ENCODE measurements at places on chromosomes 1 and 21.

- no peak for DNase-seq
Observed at GRCh38 chr1:28159243-28159642, 17.2 kb downstream of the PTAFR start.

- no peak for DNase-seq
Observed at GRCh38 chr1:224054012-224054411, 59.9 kb upstream of the FBXO28 start.

DNA sequence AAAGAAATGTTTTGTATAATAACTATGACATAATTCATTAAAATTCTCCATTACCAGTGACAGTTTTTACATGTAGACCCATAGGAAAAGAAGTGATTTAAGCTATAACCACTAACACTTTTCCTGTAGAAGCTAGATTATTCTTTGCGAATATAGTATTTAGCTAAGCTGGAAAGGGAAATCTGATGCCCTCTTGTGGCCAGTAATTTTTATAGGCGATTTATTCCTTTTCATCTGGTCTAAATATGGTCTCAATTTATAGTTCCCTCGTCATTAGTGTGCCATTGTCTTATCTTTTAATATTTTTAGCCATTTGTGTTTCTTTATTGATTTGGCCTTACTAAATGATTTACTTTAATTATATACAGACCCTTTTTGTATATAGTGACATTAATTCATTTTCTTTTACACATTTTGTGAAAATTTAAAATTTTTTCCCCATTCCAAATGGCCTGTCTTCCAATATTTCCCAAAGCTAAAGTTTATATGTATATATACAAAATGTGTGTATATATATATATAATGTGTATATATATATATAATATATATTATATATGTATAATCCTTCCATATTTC, 26.7 kb downstream of the BTG3 start:
- DNase-seq, result peak; percentile 27

- DNase-seq, result no peak
Observed at GRCh38 chr21:36817732-36818450, 119.0 kb downstream of the SIM2 start.

GRCh38 chr1:89005286-89006151, 13.1 kb upstream of the KYAT3 start:
- no peak for DNase-seq

- DNase-seq, result no peak
Observed at GRCh38 chr1:116874733-116875249, 34.9 kb upstream of the PTGFRN start.

- DNase-seq, result no peak
Observed at GRCh38 chr1:115753830-115754229, 14.7 kb downstream of the CASQ2 start.

DNA sequence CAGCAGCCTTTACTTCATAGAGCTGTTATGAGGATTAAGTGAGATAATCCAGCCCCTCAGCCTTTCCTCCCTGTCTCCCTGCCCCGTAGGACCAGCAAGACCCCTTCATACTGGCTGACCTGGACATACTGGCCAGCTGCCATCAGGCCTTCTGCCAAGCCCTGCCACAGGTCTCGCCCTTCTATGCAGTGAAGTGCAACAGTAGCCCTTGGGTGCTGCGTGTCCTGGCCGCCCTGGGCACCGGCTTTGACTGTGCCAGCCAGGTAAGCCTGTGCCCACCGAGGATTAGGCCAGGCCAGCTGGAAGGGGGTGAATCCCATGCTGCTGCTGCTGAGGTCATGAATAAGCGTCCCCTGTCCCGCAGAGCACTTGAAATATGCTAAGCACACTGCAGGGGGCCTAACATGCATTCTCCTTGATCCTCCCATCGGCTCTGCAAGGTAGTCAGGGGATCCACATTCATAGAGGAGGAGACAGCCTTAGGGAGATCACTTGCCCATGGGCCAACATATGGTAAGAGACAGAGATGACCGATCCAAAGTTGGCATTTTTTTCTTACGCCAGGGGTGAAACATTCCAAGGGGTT, 73.3 kb upstream of the TINAGL1 start:
- DNase-seq, result no peak

GRCh38 chr1:178495158-178495557, 1.6 kb downstream of the CLEC20A start:
- no peak for DNase-seq

DNA sequence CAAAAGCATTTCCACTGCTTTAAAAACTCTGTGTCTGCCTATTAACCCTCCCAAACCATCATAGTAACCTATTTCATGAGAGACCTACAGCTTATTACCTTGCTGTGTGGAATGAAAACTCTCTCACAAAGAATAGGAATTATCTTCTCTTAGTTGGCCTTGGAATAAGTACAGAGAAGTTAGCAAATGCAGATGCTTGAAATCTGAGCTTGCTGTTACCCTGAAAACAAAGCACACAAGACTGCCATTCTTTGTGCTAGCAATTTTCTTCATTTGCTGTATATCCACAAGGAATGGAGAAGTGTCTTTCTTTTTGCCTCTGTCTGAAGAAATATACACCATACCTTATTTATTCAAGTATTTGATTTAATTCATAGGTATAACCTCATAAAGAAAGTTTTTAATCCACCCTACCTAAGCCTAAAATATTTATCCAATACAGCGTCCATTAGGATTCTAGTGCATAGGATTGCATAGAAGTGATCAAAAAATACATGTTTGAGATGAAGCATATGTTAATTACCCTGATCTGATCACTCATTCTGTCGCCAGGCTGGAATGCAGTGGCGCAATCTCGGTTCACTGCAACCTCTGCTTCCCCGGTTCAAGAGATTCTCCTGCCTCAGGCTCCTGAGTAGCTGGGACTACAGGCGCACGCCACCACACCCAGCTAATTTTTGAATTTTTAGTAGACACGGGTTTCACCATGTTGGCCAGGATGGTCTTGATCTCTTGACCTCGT, 451.1 kb downstream of the LTN1 start:
- DNase-seq, result no peak

DNA sequence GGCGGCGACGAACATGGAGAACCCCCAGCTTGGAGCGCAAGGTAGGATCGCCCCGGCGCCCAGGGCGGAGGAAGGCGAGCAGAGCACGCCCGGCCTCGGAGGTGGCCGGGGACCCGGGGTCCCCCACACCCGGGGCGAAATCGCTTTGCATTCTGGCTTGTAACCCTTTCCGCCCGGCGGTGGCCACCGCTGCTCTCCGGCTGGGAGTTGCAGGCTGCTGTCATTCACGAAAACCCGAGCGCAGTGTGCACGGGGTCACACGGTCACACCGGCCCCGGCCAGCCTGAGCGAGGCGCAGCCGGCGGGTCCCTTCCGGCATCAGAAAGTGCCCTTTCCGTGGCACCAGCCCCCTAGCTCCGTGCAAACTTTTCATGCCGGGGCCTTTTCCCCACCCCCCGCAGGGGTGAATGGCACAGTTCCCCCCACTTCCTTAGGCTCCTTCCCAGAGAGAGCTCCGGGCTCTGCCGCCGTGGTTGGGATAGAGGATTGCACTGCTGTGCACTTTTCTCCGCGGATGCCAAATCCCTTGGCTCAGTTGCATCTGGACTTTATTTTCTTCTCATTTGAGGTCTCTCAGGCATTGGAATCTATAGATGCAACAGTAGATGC, 802 bp downstream of the KAZN start:
- peak; percentile 51 for DNase-seq

- DNase-seq, result no peak
Observed at GRCh38 chr21:43775190-43775589, 918 bp downstream of the CSTB start.

DNA sequence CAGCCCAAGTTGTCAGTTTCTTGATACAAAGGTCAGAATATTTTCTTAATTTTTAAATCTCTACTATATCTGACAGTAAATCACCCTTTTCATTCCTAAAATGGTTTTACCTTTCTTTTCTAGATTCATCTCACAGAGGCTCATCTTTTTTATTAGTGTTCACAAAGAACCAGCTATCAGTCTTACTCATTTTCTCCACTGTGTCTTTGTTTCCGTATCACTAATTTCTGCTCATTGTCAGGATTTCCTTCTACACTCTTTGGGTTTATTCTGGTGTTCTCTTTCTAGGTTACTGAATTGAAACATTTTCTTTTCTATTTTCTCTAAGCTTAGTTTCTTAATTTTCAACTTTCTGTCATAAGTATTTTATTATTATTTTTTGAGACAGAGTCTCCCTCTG, 8.7 kb downstream of the AGPAT3 start:
- peak; percentile 38 for DNase-seq

GRCh38 chr1:3244927-3245315, 175.9 kb downstream of the PRDM16 start:
- DNase-seq, result no peak

GRCh38 chr1:201487742-201488141, 18.8 kb upstream of the PHLDA3 start:
- DNase-seq, result no peak

- no peak for DNase-seq
Observed at GRCh38 chr1:7267493-7267892, 482.2 kb downstream of the CAMTA1 start.

GRCh38 chr21:26743524-26743923, 101.7 kb downstream of the ADAMTS1 start:
- DNase-seq, result no peak

DNA sequence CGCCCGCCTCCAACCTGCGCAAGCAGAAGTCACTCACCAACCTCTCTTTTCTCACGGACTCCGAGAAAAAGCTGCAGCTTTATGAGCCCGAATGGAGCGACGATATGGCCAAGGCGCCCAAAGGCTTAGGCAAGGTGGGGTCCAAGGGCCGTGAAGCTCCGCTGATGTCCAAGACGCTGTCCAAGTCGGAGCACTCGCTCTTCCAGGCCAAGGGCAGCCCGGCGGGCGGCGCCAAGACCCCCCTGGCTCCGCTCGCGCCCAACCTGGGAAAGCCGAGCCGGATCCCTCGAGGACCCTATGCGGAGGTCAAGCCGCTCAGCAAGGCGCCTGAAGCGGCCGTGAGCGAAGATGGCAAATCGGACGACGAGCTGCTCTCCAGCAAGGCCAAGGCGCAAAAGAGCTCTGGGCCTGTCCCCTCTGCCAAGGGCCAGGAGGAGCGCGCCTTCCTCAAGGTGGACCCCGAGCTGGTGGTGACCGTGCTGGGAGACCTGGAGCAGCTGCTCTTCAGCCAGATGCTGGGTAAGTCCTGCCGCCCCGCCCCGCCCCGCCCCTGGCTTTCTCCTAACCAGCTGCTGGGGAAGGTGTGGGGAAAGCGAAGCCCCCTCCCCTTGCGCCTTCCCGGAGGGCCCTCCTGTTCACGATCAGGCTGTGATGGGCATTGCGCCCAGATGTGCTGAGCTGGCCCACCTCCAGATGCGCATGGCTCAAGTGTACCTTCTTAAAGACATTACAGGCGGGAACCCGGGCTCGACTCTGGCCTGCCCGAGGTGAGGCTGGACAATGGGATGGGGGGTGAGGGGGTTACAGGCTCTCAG, 110.2 kb downstream of the NAV1 start:
- peak; percentile 29 for DNase-seq

DNA sequence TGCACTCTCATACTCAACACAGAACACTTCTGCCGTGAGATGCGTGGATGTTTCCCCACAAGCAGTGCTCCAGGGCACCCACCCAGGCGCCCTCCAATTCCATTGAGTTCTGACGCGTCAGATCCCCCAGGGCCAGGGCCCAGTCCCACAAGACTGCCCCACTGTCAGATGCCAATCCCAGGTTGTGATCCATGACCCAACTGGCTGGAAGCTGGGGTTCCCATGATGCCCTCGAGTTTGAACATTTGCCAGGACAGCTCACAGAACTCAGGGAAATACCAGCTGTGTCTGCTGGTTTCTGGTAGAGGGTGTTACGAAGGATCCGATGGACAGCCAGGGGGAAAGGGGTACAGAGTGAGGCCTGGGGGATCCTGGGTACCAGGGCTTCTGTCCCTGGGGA, 58.4 kb downstream of the AGPAT3 start:
- DNase-seq, result no peak

DNA sequence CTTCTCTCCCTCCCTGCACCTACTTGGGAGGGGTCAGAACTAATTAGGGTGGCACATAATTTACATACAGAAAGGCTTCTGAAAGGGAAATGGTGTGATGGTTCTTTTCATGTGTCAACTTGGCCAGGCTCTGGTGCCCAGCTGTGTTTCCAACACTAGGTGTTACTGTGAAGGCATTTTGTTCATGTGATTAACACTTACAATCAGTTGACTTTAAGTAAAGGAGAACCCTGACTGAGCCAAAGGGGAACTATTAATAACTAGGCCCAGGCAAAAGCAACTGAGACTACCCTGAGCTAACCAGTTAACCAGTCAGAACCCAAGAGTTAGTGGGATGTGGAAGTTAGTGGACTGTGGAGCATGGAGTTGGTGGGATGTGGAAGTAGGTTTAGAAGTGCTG, 114.9 kb downstream of the SEC16B start:
- no peak for DNase-seq

- DNase-seq, result peak; percentile 43
Observed at GRCh38 chr21:45818904-45819285, 162.7 kb upstream of the COL6A1 start.

DNA sequence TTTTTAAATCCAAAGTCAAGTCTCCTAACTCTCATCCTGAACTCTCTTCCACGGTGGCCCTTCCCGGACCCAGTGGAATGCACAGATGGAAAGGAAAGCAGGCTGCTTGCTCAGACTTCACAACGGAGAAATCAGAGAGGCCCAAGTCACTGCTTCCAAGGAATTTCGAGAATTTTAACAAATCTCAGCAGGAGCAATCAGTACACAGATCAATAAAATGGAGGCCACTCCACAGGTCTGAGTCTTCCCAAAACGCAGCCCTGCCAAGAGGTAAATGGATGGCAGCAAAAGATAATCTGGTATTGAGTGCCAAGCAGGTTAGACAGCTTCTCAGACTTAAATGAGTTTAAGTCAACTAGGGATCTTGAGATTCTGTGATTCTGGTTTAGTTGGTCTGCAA, 81.1 kb upstream of the TIAM1 start:
- DNase-seq, result no peak

DNA sequence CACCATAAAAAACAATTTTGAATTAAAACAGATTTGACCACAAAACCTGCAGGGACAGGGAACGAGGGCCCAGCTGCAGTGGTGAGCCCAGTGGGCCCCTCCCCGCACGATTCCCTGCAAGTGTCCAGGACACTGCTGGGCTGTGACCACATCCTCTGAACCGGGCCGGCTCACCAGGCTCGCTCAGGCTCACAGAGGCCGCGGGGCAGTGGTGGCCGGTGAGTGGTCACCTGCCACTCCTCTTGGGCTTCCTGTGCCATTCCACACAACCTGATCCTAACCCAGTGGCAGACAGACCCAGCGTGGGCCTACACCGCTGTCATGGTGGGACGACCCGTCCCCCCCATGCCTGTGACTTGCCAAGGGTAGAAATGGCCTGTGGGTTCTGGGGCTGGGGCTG, 36.5 kb upstream of the RIPK4 start:
- DNase-seq, result no peak

Measured in GM13977 (cell line).